ENCODE measurements at places on chromosomes 2 and 18. TPM values are rescaled to one million over a fixed set of nuclear protein-coding genes. Genes with fewer than 3 reads are reported as not detected.

- DNase-seq, result no peak
Measured at GRCh38 chr18:1483385-1483784, 578.7 kb downstream of the ADCYAP1 start.

DNA sequence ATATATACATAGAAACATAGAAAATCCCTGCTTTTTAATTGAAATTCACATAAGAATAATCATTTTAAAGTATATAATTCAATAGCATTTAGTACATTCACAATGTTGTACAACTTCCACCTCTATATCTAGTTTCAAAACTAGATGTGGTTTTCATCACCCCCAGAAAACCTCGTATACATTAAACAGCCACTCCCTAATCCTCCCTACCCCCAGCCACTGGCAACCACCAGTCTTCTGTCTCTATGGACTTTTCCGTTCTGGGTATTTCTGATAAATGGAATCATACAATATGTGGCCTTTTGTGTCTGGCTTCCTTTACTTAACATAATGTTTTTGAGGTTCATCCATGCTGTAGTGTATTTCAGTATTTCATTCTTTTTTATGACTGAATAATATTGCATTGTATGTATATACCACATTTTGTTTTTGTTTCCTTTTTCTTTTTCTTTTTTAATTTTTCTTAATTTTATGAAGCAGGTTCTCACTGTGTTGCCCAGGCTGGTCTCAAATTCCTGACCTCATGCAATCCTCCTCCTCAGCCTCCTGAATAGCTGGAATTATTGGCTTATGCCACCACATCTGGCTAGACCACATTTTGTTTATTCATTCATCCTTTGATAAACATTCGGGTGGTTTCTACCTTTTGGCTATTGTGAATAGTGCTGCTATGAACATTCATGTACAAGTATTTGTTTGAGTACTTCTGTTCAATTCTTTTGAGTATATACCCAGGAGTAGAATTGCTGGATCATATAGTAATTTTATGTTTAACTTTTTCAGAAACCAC, 50.6 kb upstream of the RNF152 start:
- no peak for DNase-seq

Gene RMC1
- total RNA-seq, result 15.4 TPM

- DNase-seq, result peak; percentile 83
Measured at GRCh38 chr2:172968061-172968469, 107.6 kb upstream of the MAP3K20 start.

GRCh38 chr2:217360781-217361482, 501.1 kb upstream of the TNP1 start:
- DNase-seq, result peak; percentile 25

- no peak for DNase-seq
Measured at GRCh38 chr2:107362993-107363392, 463.7 kb upstream of the RGPD4 start.

Gene SP140
- total RNA-seq, result 0.53 TPM

DNA sequence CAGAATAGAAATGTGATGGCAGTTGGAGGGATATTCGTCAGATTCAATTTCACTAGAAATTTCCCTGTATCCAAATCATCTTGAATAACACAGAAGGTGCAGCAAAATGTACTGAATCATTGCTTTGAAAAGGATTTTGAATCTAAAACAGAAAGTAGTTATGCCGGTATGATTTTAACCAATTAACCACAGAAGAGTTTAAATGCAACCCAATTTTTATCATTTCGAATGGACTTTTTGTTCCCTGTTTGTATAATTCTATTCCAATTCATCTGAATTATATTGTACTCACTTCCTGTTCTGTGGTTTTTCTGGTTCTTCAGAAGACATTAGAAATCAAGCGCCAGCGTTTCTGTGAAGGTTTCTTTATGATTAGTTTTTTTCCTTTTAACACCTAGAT, 190.4 kb downstream of the MYO3B start:
- DNase-seq, result no peak

- DNase-seq, result no peak
Measured at GRCh38 chr2:22832196-22832595, 552.8 kb upstream of the KLHL29 start.

All from heart right ventricle (tissue), 16 donors.